Heart left ventricle (tissue), 16 donors: ENCODE measurements at places on chromosomes 2 and 18. TPM values are rescaled to one million over a fixed set of nuclear protein-coding genes. Genes with fewer than 3 reads are reported as not detected.

- no peak for DNase-seq
- H3K27me3 ChIP-seq: no peaks in the 10 kb centered on the region
- H3K4me1 ChIP-seq: no peaks in the 10 kb centered on the region
- no peak overlapping the region for H3K4me3 ChIP-seq
These were observed 260.4 kb downstream of the CPS1 start for GRCh38 chr2:210816769-210817168.

DNA sequence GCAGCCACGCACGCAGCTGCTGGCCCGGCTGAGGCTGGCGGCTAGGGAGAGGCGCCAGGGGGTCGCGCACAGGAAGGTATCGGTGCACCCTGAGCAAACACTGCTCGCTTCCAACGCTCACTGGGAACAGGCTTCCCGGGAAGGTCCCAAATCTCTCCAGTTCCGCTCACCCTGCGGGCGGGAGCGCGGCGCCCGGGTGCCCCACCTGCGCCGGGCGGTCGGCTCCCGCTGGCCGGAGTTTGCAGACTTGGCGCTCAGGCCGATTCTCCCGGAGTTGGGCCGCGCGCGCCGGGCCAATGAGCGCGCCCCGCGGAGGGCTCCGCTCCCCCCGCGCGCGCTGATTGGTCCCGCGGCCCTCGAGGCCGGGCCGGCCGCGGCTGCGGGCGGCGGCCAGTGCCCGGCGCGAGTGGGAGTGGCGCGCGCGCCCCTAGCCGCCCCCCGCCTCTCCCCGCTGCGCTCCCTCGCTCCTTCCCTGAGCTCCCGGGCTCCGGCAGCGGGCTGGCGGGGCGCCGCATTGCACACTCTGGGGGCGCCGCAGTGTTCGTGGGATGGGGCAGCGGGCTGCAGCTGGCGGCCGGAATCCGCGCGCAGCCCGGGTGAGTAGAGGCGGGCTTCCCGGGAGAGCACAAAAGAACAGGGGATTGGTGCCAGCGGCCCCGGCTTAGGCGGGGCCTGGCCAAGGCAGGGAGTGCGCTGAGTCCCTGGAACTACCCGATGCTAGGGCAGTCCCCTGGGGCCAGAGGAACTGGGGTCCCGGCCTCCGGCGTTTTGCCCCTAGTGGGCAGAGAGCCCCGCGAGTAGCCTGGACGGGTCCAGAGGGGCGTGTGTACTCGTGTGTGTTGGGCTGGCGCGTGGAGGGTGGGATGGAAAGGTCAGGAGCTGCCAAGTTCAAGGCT lies at the start of gene LYPD6:
TSS of gene LYPD6 (plus strand) at position 461 of the 896 bp plus-strand sequence. CDS start 107,122 bp downstream, outside the sequence.
- peak; percentile 79 for DNase-seq
- peak within 1 kb of the TSS; percentile 51 for H3K4me3 ChIP-seq
- peaks cover 16% of the 10 kb centered on the region for H3K27me3 ChIP-seq

DNA sequence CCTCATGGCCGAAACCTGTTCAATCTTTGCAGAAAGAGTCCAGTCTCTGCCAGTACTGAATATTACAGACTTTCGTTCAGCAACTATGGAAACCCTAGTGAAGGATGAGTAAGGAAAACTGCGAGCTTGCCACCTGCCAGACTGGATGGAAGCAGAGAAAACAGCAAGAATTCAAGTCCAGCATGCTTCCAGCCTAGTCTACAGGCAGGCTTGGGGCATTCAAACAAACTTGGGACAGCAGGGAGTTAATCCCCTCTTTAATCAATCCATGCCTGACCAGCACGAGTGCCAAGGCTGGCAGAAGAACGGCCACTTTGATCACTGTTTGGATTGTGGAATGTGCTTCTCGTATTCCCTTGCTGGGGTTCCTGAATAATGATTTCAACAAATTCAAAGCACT lies 145.2 kb downstream of the EPHA4 start:
- H3K4me1 ChIP-seq: peaks cover 11% of the 10 kb centered on the region
- H3K27me3 ChIP-seq: no peaks in the 10 kb centered on the region
- no peak overlapping the region for H3K4me3 ChIP-seq
- no peak for DNase-seq
- no peak overlapping the region for H3K27ac ChIP-seq

DNA sequence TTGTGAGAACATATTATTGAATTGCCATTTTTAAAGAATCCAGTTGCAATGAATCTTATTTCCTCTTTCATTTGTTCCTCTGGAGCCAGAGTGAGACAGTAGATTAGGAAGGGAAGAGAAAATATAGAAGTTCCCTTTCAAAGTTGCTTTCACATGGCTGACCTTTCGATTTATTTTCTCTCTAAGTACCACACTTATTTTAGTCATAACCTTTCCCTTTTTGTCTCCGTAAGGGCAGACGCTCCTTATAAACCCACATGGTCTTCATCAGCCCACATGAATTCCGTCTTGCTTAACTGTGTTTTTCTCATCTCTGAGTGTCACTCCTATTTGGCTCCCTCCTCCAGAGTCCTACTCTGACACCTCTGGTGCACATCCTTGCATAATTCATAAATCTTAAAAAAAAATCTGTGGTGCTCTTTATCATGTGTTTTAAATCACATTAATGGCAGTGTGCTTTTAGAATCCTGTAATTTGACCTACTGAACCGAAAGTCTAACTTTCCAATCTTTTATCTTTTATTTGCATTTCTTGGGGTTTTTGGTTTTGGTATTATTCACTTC lies 38.5 kb upstream of the ZNF396 start:
- DNase-seq: no peak
- no peaks in the 10 kb centered on the region for H3K4me1 ChIP-seq
- no peak overlapping the region for H3K4me3 ChIP-seq

- no peaks in the 10 kb centered on the region for H3K36me3 ChIP-seq
- peaks cover 48% of the 10 kb centered on the region for H3K4me1 ChIP-seq
- no peak overlapping the region for H3K4me3 ChIP-seq
These were observed 14.2 kb upstream of the WIPF1 start for GRCh38 chr2:174611854-174612253.

DNA sequence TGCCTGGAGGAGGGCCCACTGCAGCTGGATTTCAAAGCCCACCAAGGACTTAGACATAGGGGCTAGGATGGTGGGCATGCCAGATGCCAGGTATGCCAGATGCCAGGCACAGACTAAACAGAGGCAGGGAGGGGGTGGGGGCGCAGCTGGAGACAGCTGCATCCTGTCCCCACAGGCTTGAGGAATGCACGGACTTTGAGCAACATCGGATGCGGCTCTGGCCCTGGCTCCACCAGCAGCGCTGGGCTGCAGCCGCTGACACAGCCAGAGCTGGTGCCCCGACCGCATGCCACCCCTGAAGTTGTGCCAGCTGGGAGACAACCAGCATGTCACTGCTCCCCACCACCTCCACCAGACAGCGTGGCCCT lies 39.5 kb downstream of the AQP12A start:
- no peak for DNase-seq
- no peak overlapping the region for H3K27ac ChIP-seq
- H3K4me1 ChIP-seq: no peaks in the 10 kb centered on the region

DNA sequence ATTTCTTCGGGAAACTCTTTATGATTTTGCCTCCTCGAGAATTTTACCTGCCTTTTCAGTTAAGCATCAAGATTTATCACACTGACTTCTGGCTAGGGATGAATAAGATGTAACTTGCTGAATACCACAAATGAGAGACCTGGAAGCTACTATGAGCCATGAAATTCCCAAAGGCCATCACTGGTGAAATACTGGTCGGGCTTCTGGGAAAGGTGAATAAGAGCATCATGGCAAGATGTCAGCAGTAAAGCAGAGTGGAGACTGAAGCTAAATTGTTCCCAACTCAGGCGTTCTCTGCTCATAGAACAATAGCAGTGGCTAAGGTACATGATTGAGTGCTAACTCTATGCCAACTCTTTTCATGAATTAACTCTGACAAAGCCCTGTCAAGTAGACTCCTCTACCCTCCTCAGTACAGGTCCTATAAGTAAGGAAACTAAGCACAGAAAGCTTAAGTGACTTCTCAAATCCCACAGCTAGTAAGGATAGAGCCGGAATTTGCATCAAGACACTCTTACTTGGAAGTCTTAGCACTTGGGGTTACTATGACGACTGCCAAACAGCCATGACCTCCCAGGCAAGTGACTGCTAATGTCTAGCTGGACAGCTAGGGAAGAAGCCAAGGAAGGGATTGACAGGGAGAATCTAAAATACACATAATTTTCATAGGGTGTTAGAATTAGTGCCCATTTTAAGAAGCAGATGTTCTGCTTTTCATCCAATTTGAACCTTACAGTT lies 22.7 kb upstream of the DSC3 start:
- H3K27ac ChIP-seq: no peak overlapping the region
- H3K4me1 ChIP-seq: no peaks in the 10 kb centered on the region
- no peak overlapping the region for H3K4me3 ChIP-seq
- no peaks in the 10 kb centered on the region for H3K36me3 ChIP-seq

DNA sequence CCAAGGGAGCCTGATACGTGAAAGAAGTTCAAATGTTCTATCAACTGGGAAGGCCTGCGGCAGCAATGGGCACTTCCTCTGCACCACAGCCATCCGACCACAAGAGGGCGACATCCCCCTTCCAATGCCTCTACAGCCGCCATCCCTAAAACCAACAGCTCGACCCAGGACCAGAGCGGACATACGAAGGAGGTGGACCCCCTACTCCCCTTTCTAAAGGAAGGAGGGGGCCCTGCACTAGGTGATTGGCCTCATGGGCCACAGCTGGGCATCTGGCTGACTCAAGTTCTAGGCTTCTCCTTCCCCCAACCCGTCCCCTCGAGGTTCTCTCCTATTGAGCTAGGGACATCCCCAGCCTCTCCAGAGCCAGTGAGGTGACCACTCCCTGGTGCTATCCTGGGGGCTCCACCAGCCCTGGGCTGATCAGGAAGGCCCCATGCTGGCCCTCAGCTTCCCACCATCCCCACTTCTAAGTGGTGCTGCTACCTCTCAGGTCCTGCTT lies 217.2 kb downstream of the TNS1 start:
- H3K4me3 ChIP-seq: no peak overlapping the region
- DNase-seq: peak; percentile 87
- no peaks in the 10 kb centered on the region for H3K27me3 ChIP-seq
- peaks cover 6% of the 10 kb centered on the region for H3K36me3 ChIP-seq

DNA sequence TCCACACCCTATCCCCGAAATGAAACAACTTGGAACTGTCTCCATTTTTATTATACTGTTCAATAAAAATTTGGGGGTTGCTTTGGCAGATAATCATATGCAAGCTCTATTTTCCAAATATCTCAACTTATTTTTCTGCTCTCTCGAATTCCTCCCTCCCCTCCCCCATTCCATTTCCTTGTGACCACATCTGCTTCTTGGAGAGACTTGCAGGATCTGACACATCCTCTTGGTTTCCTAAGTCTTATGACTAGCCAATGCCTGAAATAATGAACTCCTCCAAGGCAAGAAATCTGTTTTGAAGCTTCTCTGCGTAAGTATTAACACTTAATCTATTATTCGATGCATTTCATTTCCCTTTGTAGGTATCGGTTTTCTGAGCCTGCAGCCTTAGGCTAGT lies 16.1 kb downstream of the TGIF1 start:
- H3K4me1 ChIP-seq: peaks cover 7% of the 10 kb centered on the region
- no peak overlapping the region for H3K4me3 ChIP-seq
- no peaks in the 10 kb centered on the region for H3K27me3 ChIP-seq
- DNase-seq: no peak

GRCh38 chr2:126988482-126988881 lies 89.8 kb downstream of the TEX51 start:
- H3K4me3 ChIP-seq: no peak overlapping the region
- H3K36me3 ChIP-seq: no peaks in the 10 kb centered on the region
- no peaks in the 10 kb centered on the region for H3K27me3 ChIP-seq
- DNase-seq: no peak
- no peak overlapping the region for H3K27ac ChIP-seq

DNA sequence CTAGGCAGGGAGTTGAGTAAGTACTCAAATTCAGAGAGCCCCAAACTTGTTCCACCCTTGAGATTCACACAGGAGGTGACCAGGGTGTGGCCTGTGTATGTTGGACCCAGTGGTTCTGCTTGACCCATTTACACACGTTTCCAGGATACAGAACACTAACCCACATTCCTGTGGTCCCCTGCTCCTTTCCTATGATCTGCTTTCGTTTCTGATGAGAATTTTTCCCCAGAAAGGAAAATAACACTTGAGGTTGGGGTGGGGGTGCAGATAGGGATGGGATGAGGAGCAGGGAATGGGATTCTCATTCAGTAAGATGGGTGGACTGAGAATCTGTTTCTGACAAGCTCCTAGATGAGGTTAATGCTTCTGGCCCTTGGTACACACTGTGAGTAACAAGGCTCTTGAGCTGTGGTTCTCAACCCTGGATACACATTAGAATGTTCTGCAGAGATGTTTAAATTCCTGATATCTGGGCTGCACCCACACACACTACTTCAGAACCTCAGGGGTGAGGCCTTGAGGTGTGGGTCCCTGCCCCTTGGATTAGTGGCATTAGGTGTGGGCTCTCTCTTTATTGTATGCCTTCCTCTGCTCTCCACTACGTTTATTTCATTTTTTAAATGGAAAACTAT lies 58.4 kb downstream of the TPGS2 start:
- DNase-seq: no peak
- no peak overlapping the region for H3K4me3 ChIP-seq
- H3K27ac ChIP-seq: no peak overlapping the region
- H3K27me3 ChIP-seq: no peaks in the 10 kb centered on the region

DNA sequence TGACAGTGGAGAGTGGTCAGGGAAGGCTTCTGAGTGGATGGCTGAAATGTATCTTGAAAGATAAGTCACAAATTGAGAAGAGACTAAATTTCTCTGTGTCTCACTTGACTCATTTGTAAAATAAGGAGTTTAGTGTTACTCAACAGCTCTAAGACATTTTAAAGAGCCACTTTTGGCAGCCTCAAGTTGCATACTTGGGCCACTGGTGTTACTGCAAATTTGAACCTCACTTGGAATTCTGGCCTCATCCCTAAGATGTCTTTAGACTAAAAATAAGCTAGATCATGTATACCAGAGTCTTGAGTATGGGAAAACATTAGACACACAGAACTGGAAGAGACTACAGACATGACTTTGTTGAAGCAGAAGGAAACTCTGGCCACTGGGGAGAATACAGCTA lies 4.5 kb upstream of the MTLN start:
- no peak overlapping the region for H3K4me3 ChIP-seq
- DNase-seq: no peak
- no peaks in the 10 kb centered on the region for H3K4me1 ChIP-seq
- H3K36me3 ChIP-seq: no peaks in the 10 kb centered on the region
- no peaks in the 10 kb centered on the region for H3K27me3 ChIP-seq
- H3K27ac ChIP-seq: no peak overlapping the region

GRCh38 chr2:232174662-232175061 lies 203.9 kb upstream of the ALPP start:
- no peaks in the 10 kb centered on the region for H3K36me3 ChIP-seq
- no peak for DNase-seq

- no peak overlapping the region for H3K27ac ChIP-seq
- H3K4me1 ChIP-seq: no peaks in the 10 kb centered on the region
- H3K4me3 ChIP-seq: no peak overlapping the region
- no peaks in the 10 kb centered on the region for H3K36me3 ChIP-seq
- no peaks in the 10 kb centered on the region for H3K27me3 ChIP-seq
These were observed 11.7 kb upstream of the CNGA3 start for GRCh38 chr2:98334439-98335078.

GRCh38 chr2:9752441-9753275 lies 90.6 kb upstream of the TAF1B start:
- DNase-seq: no peak
- H3K4me3 ChIP-seq: no peak overlapping the region
- no peaks in the 10 kb centered on the region for H3K27me3 ChIP-seq
- H3K36me3 ChIP-seq: no peaks in the 10 kb centered on the region

GRCh38 chr18:78521136-78521535 lies 458.5 kb upstream of the SALL3 start:
- H3K27me3 ChIP-seq: no peaks in the 10 kb centered on the region
- no peak for DNase-seq
- H3K36me3 ChIP-seq: no peaks in the 10 kb centered on the region
- H3K27ac ChIP-seq: no peak overlapping the region

Gene CHRNG
- not detected for total RNA-seq

Gene DUSP19
- 9.3 TPM for total RNA-seq

Gene RAPGEF4
- total RNA-seq: 16.0 TPM

Gene PSMD14
- 50.4 TPM for total RNA-seq
